ENCODE measurements at places on chromosomes 1 and 21.
A peak's percentile ranks its signal among the peaks of the same experiment; 100 is the strongest.

DNA sequence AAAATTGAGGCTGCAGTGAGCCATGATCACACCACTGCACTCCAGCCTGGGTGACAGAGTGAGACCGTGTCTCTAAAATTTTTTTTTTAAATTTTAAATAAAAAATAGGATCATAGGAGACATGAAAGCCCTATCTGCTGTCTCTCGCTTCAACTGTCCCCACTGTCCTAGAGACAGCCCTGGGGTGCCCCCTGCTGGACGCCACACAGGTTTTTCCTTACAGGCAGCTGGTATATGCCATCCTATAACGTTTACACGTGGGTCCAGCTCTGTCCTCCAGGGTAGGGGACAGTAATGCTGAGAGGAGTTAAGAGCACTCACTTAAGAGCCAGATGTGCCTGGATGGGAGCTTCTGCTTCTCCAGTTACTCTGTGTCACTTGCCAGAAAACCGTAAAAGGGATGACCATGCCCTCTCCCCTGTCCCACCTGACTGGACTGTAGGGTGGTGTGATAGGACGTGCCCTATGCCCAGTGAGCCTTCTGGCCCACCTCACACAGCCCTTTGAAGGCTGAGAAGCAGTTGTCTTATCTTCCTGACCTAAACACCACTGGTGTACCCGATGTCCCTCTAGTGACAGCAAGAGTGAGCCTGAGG, 8.5 kb downstream of the FBXO2 start:
- peak; percentile 88 for DNase-seq

DNA sequence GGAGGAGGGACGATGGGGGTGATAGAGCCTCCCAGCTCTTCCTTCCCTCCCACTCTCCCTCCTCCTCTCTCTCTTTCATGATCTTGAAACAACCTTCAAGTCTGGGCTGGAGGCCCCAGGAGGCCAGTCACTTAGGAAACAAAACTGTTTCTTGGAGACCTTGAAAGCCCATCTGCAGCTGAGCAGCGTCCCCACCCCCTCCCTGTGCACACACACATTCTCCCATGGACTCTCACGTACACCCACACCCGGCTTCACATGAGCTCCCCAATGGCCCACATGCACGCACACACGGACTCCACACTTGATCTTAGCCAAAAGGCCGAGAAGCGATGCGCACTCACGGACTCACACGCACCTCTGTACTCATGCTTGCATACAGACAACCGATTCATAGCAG, 3.2 kb upstream of the ATP1A2 start:
- DNase-seq: no peak

DNA sequence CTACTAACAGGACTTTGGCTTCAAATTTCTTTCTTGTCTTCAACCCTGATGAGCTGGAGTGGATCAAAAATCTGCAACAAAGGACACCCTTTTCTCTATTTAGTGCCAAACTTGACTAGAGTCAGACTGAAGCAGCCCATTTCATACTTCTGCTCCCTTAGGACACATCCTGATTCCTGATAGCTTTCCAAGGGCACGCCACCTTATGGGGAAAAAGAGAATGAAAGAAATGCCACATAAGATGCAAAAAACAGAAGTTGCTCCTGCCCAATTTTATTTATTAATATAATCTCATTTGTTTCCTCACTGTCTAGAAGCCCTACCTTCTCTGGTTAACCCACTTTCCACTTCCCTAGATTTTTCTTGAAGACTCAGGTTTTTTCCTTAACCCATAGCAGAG, 72.7 kb upstream of the NBPF4 start:
- no peak for DNase-seq

DNA sequence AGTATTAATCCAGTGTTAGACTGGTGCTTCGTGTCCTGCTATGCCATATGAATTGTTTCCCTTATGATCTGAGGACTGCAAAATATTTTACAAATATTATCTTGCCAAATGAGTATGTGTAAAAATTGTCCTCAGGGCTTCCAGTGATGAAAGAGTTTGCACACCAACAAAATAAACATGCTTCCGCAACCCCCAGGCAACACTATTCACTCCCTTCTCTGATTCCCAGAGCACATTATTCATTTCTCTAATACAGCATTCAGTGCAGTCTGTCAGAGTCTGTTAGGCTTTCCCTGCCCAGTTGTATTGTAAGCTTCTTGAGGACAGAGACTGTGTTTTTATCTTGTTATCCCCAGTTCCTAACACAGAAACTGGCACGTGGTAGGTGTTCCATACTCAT, 409.9 kb upstream of the C1orf87 start:
- no peak for DNase-seq

- DNase-seq: no peak
These were observed 178.4 kb upstream of the SPAG17 start for GRCh38 chr1:118363396-118363795.

DNA sequence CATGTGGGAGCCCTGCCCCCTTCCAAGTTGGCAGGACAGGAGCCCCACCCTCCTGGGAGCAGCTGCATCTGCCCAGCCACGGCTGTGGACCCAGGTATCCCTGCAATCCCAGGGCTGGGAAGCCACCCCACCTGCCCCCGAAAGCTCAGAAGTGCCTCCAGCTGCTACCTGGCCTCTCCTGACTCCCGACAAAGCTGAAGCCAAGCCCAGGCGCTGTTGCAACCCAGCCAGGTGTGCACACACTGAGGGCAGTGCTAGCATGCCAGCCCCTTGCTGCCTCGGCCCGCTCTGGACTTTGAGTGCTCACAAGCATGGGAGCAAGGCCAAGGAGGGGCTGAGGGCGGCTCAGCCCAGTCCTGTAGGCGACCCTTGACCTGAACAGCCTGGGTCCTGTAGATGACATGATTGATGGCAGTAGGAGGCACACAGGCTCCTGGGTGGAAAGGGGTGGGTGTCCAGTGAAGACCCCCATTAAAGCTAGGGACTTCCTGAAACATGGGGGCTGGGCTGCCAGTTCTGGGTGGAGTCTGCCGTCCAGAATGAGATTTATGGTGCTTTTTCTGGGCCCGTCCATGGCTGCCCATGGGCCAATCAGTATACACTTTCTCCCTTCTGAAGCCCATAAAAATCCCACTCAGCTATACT, 2.8 kb upstream of the SSU72 start:
- DNase-seq: no peak

Data from inflammatory macrophage treated with lipopolysaccharide for 1 hour (primary cell).